ENCODE measurements at places on chromosomes 4 and X.

- DNase-seq, result peak; percentile 63
These were observed 15.8 kb downstream of the SORBS2 start for GRCh38 chr4:185796176-185796575.

- DNase-seq, result no peak
These were observed 63.0 kb upstream of the RBPJ start for GRCh38 chr4:26257850-26258249.

GRCh38 chr4:155604718-155605626 lies 61.7 kb upstream of the GUCY1A1 start:
- DNase-seq, result peak; percentile 82

GRCh38 chr4:14143892-14144291 lies 516.4 kb upstream of the BOD1L1 start:
- DNase-seq, result peak; percentile 6

DNA sequence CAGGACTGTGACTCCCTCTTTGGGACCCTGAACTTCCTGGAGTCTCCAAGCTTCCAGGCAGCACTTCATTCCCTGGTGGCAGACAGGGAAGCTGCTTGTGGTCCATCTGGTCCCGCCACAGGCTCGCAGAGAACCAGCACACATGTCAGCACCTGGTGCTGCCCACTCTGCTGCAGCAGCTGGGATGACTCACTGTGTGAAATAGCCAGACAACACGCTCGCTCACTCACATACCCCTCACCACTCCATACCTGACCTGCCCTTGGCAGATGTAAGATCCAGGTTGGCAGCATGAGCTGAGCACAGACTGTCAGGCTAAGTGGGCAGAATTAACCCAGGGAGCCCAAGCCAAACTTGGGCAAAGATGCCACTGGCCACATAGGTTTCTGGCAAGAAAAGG lies 613.5 kb downstream of the PCDH18 start:
- no peak for DNase-seq

DNA sequence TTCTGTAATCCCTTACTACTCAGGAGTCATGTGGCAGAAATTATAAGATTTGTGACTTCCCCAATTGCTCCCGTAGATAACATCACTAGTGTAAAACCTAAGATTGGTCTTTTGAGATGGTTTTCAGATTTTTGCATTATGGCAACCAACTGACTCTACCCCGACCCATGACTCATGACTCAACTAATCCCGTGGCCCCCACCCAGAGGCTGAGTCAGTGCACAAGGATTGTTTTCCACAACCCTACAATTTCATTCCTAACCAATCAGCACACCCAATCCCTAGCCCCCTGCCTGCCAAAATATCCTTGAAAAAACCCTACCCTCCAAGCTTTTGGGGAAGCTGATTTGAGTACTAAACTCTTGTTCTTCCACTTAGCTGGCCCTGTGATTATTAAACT lies 109.4 kb upstream of the FAM9C start:
- no peak for DNase-seq

- no peak for DNase-seq
These were observed 1.2 kb downstream of the USP46 start for GRCh38 chr4:52657618-52658501.

GRCh38 chrX:75061701-75062100 lies 94.4 kb downstream of the ABCB7 start:
- DNase-seq, result no peak

DNA sequence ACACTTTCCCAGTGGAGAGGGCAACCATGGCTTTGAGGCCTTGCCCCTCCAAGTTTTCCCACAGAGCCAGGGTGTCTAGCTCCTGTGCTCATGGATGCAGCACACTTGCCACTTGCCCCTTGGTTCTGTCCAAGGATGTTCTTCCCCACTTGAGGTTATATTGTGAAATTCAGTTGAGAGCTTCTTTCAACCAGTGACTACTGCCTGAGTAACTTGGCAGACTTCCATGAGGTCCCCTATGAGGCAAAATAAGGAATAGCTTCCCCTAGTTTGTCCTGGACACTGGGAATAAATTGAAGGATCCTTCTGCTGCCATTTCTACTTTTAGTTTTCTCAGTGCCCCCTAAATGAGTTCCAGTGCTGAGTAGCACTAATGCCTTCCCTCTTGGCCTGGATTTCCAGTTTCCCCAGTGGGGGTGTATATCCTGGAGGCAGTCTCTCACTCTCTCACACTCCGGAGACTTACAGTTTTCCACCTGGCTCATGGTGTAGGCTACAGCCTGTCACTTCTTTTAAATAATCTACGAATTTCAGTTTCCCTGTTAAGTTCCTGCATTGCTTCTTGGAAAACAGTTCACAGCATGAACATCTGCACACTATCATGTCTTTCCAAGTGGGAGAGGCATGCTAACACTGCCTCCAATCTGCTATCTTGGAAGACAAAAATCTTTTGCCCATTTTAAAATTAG lies 36.4 kb upstream of the ADH4 start:
- peak; percentile 49 for DNase-seq

GRCh38 chr4:183936574-183937345 lies 31.7 kb downstream of the STOX2 start:
- DNase-seq, result no peak

GRCh38 chr4:121685257-121685656 lies 11.5 kb downstream of the ANXA5 start:
- no peak for DNase-seq
